Activated naive CD4-positive, alpha-beta T cell treated with anti-CD3 and anti-CD28 coated beads, Interleukin-2, amount 50 U/mL, for 16 hours (primary cell): ENCODE measurements at places on chromosomes 12 and 14.

GRCh38 chr12:92356425-92356824, 210.8 kb upstream of the BTG1 start:
- DNase-seq, result no peak

DNA sequence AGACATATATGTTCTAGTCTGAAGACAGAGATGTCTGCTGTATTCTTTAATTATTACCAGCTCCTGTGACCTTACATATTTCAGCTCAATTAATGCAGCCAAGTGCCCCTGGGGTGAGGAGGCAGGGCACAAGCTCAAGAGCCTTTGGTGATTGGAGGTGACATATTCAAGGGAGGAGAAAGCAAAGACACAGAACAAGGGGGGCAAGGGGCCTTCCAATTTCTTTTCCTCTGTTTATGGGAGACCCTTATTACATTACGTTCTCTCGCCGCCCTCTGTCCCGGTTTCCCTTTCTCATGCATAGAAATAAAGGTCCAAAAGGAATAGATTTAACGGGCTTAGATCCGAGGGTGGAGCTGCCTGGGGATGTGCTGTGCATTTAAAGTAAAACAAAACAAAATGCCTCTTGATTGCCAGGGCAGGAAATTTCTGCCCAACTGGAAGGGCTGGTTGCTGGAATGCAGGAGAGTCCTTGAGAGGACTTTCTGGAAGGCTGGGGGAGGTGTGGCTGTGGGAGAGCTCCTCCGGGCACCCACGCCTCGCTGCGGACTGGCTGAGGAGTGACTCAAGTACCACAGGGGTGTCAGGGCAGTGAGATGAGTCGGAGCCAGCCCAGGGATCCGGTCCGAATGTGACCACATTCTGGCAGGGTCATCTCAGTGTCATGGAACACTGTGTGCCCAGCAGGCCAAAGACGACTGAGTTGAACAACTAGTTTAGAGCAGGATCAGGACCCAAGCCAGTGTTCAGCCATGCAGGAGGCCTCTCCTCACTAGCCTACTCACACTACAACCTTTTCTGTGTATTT, 32.1 kb upstream of the GSG1 start:
- no peak for DNase-seq

DNA sequence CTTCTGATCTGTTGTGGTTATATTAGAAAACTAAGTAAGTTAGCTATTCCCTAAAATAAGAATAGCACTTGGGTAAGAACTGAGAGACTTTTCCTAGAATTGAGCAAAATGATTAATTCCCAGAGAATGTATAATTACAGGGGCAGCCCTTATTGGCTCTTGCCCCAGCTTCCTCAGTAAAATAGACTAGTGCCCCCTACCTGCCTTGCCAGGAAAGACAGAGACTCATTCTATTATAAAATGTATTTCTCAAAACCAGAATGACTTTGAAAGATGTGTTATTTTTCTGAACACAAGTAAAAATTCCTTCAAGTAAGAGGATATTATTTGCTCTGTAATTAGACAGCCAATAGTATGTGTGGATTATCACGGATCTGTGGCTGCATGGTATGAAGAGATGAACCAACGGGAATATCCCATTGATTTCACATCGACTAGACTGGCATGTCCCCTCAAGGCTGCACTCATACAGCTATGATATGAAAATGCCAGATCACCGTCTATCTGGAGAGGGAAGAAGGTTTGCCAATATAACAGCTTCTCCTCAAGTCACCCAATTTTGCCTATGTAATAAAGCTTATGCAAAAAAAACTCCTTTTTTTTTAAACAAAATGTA, 7.4 kb upstream of the GLRX5 start:
- DNase-seq, result peak; percentile 49

GRCh38 chr14:56996721-56997399, 186.6 kb upstream of the OTX2 start:
- no peak for DNase-seq

GRCh38 chr14:61586544-61587055, 108.7 kb upstream of the HIF1A start:
- no peak for DNase-seq

- DNase-seq, result no peak
Observed at GRCh38 chr12:507391-507796, 47.7 kb downstream of the B4GALNT3 start.

DNA sequence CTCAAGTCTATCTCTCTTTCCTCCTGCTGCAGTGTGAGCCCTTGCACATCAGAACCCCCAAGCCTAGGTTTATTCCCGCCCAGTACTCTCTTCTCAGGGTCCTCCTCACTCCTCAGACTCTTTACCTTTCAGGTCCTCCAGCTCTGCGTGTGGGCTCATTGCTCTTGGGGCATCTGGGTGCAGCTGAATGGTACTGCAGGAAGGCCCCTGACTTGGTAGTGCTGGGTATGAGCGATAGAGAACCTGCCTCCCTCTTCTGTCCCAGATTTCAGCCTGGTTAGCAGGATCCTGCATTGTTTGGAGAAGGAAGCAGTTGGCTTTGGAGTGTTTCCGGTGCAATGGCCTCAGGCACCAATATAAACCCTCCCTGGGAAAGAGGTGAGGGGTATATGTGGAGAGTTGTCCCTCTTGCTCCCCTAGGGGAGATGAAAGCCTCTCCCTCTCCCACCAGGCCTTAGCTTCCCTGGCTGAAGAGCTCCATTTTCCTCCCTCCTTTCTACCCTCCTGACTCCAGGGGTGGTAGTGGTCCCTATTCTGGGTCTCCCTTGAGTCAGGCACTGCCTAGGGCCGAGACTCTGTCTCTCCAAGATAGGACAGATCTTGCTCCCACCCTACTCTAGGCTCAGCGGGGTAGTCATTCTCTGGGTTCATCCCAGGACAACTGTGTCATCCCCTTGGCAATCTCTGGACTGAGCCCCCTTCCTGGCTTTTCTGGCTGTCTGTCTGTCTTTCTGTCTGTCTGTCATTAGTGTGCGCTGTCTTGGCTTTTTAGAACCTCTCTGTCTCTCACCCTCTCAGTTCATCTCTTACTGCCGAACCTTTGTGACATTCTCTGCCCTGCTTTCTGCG, 3.8 kb downstream of the LRP1 start:
- no peak for DNase-seq

- no peak for DNase-seq
Observed at GRCh38 chr12:20006871-20007730, 361.2 kb upstream of the PDE3A start.

- no peak for DNase-seq
Observed at GRCh38 chr14:67285876-67286452, 44.7 kb downstream of the PALS1 start.

DNA sequence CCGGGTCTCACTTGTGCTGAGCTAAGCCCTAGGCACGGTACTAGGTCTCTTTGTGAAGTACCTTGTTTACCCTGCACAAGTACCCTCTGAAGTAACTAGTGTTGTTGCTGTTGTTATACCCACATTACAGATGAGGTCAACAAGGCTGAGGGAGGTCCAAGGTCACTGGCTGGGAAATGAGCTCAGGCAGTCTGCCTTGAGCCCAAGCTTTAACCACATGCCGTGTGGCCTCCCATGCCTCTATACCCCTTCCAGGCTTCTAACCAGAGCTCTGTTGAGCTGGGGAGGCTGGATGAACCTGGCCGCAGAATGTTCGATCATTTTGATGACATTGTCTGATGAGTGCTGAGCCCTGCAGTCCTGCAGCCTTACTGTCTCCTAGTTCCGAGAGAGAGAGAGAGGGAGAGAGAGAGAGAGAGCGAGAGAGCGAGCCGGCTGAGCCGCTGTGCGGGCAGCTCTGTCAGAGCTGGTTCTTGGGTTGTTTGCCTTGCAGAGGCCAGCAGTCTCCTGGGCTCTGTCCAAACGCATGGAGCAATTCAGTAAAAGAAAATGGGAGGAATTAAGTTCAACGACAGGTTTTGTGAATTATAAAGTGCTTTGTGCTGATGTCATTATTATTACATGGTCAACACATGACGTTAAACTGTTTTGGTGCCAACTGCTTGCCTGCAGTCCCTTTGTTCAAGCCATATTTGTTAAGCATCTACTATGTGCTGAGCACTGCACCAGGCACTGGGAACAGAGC, 13.1 kb downstream of the JDP2 start:
- no peak for DNase-seq

- DNase-seq, result no peak
Observed at GRCh38 chr14:51318813-51319597, 79.0 kb downstream of the TMX1 start.

DNA sequence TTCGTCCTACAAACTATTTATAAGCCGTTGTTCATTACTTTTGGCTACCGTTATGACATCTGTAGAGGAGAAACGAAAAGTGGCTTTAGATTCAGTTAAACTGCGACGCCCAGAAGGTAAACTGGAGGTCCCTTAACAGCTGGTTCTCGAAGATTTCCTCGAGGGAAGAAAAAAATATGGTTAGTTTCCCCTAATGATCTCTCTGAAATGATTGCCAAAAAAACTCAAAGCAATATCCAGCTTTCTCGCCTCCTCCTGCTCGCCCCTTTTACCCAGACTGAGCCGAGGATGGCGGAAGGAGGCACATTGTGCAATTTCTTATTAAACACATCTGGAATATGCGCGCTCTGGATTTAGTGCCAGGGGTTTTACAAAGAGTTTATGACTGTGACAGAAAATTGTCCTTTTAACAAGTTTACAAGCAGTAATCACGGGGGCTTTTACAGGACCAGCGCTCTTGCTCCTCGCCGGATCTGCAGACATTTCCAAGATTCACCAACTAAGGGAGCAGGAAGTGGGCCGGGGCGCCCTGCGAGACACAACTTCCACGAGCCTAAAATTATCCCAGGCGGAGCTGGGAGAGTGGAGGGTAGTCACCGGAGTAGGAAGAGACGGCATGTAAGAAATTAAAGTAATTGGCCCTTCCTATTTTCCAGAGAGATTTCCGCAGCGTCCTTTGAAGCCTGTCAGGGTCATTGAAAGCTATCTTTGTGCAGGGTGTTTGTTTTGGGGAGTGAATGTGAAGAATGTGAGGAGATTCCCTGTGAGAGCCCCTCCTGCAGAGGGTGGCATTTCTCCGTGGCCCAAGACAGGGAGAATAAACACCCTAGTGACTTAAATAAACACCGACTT, 5.6 kb downstream of the SIX1 start:
- DNase-seq, result no peak

DNA sequence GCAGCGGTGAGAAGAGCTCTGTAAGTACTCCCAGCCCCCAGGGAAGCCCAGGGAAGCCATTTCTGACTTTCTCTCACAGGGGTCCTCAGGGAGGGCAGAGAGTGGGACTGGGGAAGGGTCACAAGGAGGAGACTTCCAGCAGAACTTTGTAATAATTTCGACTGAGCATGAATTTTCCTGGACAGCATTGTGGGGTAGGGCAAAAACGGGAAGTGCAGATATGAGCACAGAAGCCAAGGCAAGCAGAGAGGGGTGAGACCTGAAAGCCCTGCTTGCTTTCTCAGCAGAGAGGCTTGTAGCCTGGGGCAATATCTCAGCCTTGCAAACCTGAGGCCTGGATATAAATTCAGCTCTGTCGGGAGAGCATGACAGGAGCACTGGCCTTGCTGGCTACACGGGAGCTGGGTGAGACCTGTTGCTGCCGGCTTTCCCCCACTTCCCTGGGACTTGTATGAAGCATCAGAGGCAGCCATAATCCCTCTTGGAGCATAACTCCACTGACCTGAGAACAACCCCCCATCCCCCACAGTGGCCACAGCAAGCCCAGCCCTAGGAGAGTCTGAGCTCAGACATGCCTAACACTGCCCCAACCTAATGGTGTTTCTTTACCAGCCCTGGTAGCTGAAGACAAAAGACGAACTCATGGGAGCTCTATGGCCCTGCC, 9.8 kb upstream of the IQSEC3 start:
- no peak for DNase-seq
